Ureter (tissue), 1 donor: ENCODE measurements at places on chromosomes 7 and 10.

DNA sequence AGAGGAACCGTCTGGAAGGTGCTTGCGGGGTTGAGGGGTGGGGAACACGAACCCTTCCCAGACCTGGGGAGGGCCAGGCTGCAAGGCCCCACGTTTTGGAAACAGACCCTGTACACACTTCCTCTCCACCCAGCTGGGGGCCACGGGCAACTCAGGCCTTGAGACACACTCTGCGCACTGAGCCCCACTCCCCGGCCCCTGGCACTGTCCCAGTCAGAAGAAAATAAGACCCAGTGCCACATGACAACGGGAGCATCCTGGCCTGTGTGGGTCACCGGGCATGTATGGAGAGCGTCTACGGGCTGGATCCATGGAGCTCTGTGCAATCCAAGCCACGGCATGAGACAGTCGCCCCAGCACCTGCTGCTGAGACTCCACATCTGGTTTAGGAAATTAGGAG is 63.7 kb downstream of the CARD11 start:
- DNase-seq: no peak

DNA sequence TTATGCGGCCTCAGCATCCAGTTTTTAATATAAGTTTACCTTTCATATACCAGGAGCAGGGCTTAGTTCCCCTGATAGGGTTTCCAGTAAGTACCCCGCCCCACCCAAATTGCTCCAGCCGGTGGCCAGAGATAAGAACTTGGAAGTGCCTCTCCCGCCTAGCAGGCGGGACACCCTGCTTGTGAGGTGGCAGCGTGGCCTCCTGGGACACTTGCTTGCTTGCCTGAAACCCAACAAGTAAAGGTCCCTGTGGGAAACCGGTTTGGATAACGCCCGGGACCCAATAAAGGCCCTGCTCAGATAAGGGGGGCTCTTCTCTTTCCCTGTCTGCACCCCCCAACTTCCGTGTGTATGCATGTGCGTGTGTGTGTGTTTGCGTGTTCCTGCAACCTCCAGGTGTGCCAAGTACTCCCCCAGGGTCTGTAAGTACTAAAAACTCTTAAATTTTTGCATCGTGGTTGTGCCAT is 154.3 kb downstream of the ARHGAP21 start:
- DNase-seq: no peak

DNA sequence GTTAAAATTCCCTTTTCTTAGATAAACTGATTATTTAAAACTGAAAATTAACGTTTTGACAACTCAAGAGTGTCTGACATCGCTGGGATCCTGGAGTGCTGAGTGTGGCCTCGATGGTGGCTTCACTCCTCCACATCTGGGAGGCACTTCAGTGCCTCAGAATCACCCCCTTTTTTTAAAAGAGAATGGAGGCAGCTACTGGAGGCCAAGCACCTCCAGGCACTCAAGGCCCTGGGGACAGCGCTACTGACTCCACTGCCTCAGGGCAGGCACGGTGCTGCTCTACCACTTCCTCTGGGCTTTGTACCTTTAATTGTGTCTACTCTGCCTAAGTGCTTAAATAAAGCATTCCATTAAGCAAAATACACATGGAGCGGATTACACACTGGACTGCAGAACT is 27.2 kb upstream of the NCAPG2 start:
- no peak for DNase-seq

DNA sequence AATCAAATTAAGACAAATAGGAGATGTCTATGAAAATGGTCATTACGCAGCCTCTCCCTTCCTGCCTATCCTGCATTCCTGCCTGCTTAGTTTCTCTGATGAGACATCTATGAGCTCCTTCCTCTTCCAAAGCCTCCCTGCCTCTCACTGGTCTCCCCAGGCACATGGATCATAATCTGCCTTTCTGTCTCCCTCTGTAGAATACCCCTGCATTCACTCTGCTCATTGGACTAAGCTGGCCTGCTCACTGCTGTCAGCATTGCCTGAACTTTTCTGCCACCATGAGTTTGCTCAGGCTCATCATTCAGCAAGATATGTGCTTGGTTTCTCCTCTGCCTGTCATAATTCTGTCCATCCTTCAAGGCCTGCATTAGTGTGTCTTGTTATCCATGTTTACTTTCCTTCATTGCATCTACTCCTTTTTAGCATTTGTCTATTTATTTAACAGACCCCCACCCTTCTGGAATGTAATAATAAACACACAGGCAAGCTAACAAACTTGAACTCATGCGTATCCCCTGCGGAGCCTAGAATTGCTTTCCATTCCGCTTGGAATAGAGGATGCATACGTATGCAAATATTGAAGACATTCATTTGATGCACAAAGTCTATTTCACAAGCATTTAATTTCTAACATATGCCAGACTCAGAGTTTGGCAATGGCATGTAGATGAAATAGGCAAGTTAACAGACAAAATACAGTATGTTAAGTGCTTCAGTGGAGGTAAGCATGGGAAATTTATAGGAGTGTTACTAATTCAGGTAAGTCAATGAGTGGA is 88.3 kb downstream of the PTPRZ1 start:
- no peak for DNase-seq

- DNase-seq: peak; percentile 85
Observed at GRCh38 chr10:110802551-110803238, 69.0 kb upstream of the PDCD4 start.

DNA sequence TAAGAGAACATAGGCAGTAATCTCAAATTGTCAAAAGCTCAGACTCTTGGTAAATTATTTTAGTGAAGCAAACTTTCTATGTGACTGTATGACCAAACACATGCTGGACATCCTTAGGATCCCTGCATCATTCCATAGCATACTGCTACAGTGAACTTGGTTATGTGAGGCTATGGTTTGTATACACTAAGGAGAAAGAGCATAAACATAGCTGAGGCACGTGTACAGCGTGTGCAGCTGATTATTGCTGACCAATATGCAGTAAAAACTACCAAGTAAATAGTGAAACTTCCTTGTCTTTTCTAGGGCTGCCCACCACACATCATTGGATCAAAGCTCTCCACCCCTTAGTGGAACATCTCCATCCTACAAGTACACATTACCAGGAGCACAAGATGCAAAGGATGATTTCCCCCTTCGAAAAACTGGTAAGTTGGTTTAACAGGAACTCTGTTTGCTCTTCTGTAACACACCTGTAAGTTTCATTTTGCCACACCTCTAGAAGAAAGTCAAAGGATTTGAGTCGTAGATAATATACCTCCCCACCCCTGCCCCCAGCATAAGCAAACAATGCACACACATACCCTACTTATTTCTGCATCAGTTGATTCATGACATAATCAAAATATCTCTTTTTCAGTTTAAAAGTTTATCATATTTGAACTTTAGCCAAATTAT is 98.2 kb downstream of the HDAC9 start:
- DNase-seq: no peak
